ENCODE measurements at places on chromosomes 3 and 15. TPM values are rescaled to one million over a fixed set of nuclear protein-coding genes. Genes with fewer than 3 reads are reported as not detected.

DNA sequence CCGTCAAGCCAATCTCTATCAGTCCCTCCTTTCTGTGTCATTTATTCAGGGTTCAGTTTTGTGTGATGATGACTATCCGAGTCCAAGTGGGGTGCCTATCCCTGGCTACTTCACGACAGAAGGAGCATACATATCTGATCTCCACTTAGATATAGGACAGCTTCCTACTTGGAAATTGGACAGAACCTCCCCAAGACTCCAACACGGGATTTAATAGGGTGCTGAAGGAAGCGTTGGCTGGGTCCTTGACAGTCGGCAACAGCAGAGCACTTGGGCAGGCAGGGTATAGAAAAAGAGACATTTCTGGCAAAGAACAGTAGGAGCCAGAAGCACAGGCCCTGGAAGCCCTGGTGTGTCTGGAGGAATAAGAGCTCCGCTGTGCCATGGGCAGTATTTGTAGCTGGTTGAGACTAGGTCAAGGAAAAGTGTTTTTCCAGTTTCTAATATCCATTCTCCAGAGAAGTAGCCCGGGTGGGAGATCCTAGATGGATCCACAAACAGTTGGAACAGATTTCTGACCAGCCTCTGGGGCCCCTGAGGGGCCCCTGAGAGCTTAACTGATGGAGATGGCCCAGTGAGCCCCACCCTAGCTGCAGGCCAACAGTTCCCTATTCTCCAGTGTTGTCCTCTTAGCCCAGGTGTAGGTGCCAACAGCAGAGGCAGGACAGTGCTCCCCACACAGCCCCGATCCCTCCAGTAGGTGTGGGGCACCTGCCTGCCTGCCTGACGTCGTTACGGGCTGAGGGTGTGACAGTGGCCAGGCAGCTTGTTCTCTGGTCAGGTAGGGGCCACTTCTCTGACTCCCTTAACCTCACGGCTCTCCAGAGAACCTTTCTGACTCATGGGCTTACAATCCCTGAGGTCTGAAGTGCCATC lies 130.8 kb downstream of the CHCHD6 start:
- no peaks in the 10 kb centered on the region for H3K36me3 ChIP-seq
- H3K4me1 ChIP-seq: no peaks in the 10 kb centered on the region
- DNase-seq: no peak
- no peak overlapping the region for H3K27ac ChIP-seq
- no peak overlapping the region for H3K4me3 ChIP-seq

- H3K36me3 ChIP-seq: no peaks in the 10 kb centered on the region
- DNase-seq: no peak
Observed at GRCh38 chr3:112333381-112334317, 693 bp downstream of the CD200 start.

DNA sequence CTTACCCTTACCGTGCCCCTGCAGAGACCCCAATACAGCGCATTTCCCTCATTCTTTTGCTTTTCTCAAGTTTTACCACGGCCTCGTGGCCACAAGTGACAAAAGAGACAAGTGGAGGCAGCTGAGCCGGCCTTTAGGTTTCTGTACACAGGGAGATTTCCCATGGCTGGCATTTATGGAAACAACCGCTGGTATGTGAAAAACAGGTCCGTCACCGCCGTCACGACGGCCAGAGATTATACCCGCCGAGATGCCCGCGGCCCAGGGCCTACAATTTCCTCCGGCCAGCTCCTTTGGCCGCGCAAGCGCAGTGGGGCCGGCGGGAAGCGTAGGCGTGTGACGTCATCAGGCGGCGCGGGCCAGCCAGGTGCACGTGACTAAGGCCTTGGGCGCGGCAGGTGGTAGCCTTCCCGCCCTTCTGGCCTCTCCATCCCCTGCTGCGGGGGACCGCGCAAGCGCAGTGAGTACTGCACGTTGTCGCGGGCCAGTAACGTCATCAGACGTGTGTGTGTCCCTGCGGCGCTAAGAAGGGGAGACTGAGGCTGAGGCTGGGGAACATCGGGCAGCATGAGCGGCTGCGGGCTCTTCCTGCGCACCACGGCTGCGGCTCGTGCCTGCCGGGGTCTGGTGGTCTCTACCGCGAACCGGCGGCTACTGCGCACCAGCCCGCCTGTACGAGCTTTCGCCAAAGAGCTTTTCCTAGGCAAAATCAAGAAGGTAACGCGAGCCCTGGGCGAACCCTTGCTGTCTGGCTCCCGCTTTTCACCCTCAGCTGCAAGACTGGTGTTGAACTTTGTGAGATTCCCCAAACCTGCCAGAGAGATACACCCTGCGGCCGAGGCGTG lies at the start of gene ACAD9:
ACAD9 (plus strand) TSS at position 496 of the 845 bp plus-strand sequence; CDS start at position 568, 72 bp downstream.
- H3K36me3 ChIP-seq: peaks cover 9% of the 10 kb centered on the region
- DNase-seq: peak; percentile 97
- H3K27me3 ChIP-seq: no peaks in the 10 kb centered on the region
- H3K4me3 ChIP-seq: peak within 1 kb of the TSS; percentile 93
- peaks cover 44% of the 10 kb centered on the region for H3K4me1 ChIP-seq
- H3K27ac ChIP-seq: peak within 1 kb of the TSS; percentile 97

The ARNT2 gene
- polyA plus RNA-seq: 0.09 TPM

The LRRC31 gene
- polyA plus RNA-seq: not detected
